ENCODE measurements at places on chromosomes 16 and 17.

DNA sequence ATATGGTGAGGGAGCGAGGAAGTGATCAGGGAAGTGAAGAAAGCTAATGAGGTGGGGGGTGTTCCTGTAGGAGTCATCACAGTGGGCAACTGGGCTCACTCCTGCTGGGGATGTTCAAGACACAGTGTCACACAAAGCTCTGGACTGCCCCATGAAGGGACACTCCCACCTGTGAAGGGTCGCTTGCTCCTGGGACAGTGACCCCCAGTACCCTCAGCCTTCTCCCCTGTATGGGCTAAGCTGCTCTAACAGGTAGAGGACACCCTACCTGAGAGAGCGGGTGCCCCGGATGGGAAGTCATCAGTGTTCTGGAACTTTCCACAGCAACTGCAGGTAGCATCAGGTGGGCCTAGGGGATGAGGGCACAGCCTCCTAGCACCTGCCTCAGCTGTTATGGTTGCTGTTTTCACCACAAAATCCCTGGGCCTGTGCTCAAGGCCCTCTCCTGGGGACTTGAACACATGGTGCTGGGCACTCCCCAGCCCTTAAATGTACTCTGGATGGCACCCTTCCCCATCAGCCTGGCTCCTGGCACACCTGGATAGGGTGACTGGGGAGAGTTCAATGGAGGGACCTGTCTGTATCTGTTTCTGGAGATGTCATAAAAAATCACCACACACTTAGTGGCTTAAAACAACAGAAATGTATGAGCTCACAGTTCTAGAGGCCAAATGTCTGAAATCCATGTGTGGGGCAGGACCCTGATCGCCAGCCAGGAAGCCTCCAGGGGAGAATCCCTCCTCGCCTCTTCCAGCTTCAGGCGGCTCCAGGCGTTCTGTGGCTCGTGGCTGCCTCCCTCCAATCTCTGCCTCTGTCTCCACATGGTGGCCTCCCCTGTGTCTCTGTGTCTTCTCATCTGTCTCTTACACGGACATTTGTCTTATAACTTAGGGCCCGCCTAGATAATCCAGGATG lies 104.0 kb upstream of the CDH5 start:
- DNase-seq = peak; percentile 41

DNA sequence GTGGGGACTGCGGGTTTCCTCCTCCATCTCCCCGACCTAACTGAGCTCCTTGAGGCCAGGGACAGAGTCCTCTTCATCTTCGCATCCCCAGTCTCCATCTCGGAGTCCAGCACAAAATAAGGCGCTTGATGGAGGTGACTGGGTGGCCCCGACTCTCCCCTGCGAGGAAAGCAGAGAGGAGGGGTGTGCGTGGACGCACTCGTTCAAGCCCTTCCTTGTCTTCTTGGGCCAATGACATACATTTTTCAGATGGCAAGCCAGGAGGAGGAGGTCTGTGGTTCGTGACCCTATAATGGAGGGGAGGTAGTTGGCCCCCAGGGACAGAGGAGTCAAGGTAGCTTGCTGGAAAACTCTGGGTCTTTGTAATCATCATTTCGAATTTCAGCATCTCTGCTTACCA lies 17.2 kb downstream of the CRISPLD2 start:
- peak; percentile 43 for DNase-seq

- no peak for DNase-seq
Observed at GRCh38 chr16:57025941-57026777, 36.8 kb downstream of the NLRC5 start.

DNA sequence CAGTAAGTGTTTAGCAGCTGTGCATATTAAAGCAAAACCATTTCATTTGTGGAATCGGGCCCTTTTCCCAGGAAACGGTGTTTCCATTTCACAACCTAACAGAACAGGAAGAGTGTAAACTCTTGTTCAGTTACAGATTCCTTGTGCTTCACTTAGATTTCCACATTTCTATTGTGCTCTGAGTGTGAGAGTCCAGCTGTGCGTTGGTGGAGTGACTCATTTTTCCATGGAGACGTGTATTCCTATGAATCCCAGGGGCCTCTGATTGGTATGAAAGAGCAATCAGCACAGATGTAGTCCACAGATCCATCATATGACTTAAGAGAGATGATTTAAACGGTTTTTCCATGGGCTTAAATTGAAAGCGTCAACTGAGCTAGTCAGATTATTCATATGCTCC lies 13.3 kb upstream of the CAVIN1 start:
- peak; percentile 93 for DNase-seq

DNA sequence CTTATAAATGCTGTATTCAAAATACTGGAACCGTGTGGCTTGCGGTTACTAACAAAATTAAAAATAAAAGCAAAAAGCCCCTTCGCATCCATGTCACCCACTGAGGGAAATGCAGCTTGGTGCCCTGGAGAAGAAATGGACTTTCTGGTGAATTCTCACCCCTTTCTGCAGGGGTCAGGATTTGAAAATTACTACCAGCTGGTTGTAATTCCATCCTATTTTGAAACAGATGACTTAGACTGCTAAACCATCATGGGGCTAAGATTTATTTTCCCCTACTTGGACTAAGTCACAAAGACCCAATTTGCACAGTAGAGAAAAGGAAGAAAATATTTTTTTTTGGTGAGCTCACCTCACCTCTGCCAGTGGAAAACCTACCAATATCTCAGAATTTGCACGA lies 111.4 kb upstream of the MYOCD start:
- DNase-seq = no peak
